ENCODE measurements at places on chromosomes 6 and 20.

DNA sequence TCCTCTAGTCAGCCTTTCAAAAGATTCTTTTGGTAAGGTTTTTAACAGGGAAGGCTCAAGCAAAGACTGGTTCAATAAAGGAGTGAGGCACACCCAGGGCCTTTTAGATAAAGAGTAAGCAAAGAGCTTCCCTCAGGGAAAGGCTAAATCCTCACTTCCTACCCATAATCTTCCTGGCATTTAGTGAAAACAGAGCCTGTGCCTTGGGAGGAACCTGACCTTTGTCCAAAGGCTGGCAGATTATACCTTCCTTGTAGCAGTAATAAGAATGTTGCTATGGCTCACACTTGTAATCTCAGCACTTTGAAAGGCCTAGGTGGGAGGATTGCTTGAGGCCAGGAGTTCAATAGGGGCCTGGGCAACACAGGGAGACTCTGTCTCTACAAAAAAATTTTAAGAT, 280.1 kb upstream of the PLCB4 start:
- no peak for DNase-seq

DNA sequence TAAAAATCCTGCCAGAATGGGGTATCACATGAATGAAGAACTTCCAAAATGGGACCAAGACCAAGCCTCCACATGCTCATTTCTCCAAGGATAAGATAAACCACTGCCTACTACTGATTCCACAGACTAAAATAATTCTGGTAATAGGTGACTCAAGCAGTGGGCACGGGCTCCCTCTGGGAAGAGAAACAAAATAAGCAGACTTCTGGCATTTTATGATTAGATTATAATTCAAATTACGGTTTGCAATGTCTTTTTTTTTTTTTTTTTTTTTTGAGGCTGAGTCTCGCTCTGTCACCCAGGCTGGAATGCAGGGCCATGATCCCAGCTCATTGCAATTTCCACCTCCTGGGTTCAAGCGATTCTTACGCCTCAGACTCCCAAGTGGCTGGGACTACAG, 16.0 kb downstream of the UQCC1 start:
- DNase-seq: no peak

GRCh38 chr6:43243664-43244321, 512 bp downstream of the TTBK1 start:
- DNase-seq: peak; percentile 59

DNA sequence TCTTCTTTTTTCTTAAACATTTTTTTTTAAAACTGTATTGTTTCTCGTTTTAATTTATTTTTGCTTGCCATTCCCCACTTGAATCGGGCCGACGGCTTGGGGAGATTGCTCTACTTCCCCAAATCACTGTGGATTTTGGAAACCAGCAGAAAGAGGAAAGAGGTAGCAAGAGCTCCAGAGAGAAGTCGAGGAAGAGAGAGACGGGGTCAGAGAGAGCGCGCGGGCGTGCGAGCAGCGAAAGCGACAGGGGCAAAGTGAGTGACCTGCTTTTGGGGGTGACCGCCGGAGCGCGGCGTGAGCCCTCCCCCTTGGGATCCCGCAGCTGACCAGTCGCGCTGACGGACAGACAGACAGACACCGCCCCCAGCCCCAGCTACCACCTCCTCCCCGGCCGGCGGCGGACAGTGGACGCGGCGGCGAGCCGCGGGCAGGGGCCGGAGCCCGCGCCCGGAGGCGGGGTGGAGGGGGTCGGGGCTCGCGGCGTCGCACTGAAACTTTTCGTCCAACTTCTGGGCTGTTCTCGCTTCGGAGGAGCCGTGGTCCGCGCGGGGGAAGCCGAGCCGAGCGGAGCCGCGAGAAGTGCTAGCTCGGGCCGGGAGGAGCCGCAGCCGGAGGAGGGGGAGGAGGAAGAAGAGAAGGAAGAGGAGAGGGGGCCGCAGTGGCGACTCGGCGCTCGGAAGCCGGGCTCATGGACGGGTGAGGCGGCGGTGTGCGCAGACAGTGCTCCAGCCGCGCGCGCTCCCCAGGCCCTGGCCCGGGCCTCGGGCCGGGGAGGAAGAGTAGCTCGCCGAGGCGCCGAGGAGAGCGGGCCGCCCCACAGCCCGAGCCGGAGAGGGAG, 580 bp downstream of the VEGFA start:
- peak; percentile 72 for DNase-seq

- DNase-seq: no peak
Measured at GRCh38 chr6:56101141-56101553, 146.2 kb downstream of the COL21A1 start.

DNA sequence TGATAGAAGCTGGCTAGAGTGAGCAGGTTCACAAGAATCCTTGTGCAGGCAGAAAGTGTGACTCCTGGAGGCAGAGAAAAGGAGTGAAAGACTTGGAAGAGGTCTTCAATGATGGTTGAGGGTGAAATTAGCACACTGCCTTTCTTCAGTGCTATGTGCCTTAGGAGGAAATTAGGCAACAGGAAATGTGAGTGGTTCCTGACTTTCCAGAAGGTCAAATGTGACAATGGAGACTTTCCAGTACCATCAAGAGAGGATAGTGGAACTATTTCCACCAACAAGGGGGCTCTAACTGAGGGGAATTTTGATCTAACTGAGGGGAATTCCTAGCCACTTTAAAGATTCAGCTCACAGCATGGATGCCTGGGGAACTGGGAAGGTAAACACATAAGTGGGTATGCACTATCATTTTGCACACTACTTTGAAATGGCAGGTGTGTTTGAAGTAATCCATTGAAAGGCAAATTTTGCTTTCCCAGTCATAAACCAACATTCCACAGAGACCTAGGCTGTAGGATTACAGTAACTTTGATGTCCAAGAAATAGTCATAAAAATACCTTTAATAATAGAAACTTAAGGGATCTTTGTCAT, 90.0 kb downstream of the PERP start:
- DNase-seq: no peak

DNA sequence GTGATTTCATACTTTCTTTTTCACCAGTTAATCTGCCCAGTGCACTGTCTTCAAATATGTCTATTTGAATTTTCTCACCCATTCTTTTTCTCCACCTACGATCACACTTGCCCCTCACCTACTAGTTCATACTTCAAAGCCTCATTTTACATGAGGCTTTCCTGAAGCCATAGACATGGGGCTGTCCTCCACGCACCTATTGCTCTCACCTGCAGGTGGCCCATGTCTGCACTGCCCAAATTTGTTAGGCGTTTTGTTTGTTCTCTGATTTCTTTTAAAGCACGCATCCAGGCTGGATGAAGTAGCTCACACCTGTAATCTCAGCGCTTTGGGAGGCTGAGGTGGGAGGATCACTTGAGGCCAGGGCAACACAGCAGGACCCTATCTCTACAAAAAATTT, 106.8 kb upstream of the RIPOR2 start:
- no peak for DNase-seq

- DNase-seq: no peak
Measured at GRCh38 chr6:106886922-106887797, 87.4 kb downstream of the CD24 start.

- no peak for DNase-seq
Measured at GRCh38 chr6:24403501-24403824, 727 bp downstream of the MRS2 start.

GRCh38 chr6:43628393-43629103, 516 bp downstream of the GTPBP2 start:
- peak; percentile 83 for DNase-seq

DNA sequence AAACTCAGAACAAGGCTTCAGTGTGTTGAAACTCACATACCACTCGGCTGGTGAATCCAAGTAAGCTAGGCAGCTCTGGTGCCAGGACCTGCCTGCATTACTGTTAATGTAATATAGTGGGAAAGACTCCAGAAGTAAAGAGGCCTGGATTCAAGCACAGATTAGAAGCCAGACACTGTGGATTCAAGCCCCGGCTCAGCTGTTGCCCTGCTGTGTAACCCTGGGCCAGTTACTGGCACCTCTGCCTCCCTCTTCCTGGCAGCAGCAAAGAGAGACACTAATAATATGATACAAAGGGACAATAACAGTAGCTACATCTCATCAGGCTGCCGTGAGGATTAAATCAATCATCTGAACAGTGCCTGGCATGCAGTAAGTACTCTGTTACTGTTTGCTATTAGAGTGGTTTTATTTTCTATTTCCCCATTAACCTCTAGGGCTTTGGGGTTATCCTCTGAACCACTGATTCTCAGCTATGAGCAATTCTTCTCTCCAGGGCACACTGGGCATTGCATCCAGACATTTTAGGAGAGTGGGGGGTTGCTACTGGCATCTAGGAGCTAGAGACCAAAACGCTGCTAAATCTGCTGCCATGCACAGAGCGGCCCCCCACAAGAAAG, 92.9 kb downstream of the ZMYND8 start:
- DNase-seq: peak; percentile 52

GRCh38 chr6:39923394-39923793, 10.9 kb downstream of the MOCS1 start:
- no peak for DNase-seq

GRCh38 chr6:5292154-5292553, 30.8 kb downstream of the FARS2 start:
- DNase-seq: no peak

DNA sequence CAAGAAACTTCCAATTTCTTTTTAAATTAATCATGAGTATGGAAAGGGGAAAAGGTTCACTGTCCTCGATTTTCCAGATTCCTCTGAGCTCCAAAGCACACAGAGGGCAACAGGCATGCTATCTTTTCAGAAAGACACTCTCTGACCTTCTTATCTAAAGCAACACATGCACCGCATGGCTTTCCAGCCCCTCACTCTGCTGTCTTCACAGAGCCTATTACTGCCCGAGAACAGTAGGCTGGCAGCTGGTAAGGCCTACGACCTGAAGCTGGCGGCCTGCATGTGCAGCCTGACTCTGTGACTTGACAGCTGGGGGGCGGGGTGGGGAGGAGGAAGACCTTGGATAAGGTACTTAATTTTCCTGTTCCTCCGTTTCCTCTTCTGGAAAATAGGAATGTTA, 86.3 kb downstream of the ELOVL4 start:
- DNase-seq: no peak

GRCh38 chr20:36317675-36318074, 11.5 kb downstream of the DLGAP4 start:
- no peak for DNase-seq

GRCh38 chr20:40495956-40496355, 193.1 kb downstream of the MAFB start:
- no peak for DNase-seq

DNA sequence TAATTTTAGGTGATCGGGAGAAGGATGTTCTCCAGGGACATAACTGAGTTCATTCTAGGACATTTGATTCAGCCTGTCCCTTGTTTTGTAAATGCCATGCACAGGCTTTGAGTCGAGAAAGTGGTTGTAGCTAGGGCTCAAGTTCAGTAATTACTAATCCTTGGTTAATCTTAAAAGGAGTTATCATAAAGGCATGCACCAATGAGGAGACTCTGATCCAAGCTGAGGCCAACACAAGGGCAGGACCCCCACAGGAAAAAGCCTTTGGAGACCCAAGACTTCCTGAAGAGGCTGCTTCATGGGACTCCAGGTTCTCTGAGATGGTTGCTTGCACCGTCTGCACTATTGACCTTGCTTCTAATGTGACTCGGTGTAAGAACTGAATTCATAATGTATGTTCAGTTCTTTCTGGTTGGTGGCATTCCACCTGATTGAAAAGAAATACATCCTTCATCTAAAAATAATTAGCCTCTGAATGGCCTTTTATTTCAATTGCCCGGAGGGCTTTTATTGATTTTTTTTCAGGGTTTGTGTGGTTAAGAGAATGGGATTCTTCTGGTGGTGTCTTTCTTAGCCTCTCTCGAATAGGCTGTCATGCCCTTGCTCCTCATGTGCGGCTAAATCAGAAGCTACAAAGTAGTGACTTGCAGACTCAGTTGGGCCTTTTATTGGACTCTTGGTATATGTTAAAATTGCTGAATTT, 201.7 kb upstream of the PLCB4 start:
- DNase-seq: no peak

DNA sequence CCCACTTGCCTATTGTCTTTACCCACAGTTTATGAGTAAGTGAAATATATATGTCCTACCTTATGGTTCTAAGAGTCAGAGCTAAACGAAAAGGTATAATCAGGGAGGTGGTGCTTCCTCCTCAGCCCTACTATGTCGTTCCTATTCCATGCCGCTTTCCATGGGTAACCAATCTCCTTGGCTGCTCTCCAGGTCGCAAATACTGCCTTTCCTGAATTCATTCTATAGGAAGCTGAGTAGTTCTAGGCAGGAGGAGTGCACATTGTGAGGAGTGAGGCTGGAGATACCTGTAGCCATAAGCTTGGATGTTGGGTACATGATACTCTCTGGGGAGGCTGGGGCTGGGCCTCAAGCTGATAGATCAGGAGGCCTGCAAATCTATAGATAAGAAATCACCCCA, 5.8 kb downstream of the IL20RA start:
- DNase-seq: no peak

- DNase-seq: peak; percentile 34
Measured at GRCh38 chr6:28105245-28105639, 19.2 kb upstream of the ZSCAN16 start.

GRCh38 chr6:125370343-125370742, 68.6 kb upstream of the HDDC2 start:
- no peak for DNase-seq

DNA sequence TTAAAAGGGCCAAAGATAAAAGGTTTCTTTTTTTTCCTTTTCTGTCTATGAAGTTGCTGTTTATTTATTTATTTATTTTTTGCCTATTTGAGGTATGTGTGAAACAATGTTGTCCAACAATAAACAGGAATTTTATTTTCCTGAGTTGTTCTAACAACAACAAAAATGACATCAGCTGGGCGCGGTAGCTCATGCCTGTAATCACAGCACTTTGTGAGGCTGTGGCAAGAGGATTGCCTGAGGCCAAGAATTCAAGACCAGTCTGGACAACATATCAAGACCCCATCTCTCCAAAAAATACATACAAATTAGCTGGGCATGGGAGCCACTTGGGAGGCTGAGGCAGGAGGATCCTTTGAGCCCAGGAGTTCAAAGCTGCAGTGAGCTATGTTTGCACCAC, 44.1 kb downstream of the MGME1 start:
- no peak for DNase-seq

- no peak for DNase-seq
Measured at GRCh38 chr6:90083891-90084290, 189.6 kb downstream of the GJA10 start.

DNA sequence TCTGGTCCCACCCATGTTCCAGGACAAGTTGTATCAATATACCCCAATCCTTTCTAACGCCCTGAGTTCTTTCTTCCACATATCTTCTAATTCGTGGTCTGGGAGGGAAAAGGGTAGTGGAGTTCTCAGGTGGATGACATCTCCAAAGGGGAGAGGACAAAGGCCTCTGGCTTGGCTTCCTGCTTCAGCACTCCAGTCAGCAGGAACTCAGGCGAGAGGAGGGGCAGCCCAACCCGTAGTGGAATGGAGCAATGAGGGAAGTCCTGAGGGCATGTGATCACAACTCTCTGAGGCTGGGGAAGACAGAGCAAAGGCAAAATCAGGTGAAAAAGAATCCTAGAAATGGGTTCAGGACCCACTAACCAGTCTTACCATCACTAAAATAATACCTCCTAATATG, 9.6 kb upstream of the NRM start:
- no peak for DNase-seq

DNA sequence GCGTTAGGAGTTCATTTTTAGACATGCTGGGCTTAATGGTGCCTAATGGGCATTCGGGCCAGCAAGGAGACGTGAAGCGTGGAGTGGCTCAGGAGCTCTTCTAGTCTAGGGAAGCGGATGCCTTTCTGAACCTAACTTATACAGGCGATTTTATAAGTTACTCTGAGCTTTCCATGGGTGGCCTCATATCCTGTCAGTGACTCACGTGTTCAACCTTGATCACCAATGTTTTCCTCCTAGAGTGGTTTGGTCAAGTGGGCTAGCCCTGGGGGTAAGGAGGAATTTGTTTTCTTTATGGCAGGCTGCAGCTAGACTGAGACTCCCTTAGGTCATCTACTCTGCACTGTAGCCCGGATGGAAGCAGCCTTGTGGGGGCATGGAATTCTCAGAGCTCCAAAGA, 52.1 kb downstream of the PLAGL1 start:
- DNase-seq: no peak

Measured in D341Med (cell line).